Kasumi-1 (cell line): ENCODE measurements at places on chromosomes 5 and 9.

DNA sequence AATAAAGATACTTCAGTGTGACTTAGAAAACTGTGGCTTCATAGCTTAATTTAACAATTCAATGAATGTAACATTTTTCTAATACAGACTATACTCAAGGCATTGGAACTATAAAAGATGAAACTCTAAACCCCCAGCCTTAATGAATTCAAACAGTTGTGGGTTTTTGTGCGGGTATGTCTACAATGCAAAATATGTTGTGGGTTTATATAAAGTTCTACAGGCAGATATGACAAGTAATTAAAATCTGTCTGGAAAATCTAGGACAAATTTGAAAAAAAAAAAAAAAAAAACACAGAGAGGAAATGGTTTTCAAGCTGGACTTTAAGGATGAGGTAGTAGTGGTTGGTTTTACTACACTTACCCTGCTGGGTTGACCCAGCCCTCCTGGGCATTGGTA lies 467.5 kb upstream of the TLE4 start:
- DNase-seq: no peak

GRCh38 chr5:90111364-90112032 lies 298.1 kb downstream of the CETN3 start:
- no peak for DNase-seq

- DNase-seq: no peak
Measured at GRCh38 chr9:135079018-135079417, 8.4 kb upstream of the OLFM1 start.

DNA sequence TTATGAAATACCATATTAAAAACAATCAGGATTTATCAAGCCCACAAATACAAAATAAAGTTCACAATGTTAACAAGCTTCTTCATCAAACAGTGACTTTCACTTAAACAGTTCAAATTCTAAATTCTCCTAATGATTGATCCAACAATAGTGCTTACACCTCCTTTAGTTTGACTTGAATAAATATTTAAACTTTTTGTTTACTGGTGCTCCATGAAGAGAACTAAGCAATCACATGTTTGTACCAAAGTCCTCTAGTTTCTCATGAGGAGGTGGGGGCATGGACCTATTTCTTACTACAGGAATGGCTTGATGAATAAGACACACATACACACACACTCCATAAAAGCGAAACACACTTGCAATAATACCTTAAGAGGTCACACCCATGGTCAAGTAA lies 95.8 kb downstream of the RAPGEF6 start:
- DNase-seq: no peak

DNA sequence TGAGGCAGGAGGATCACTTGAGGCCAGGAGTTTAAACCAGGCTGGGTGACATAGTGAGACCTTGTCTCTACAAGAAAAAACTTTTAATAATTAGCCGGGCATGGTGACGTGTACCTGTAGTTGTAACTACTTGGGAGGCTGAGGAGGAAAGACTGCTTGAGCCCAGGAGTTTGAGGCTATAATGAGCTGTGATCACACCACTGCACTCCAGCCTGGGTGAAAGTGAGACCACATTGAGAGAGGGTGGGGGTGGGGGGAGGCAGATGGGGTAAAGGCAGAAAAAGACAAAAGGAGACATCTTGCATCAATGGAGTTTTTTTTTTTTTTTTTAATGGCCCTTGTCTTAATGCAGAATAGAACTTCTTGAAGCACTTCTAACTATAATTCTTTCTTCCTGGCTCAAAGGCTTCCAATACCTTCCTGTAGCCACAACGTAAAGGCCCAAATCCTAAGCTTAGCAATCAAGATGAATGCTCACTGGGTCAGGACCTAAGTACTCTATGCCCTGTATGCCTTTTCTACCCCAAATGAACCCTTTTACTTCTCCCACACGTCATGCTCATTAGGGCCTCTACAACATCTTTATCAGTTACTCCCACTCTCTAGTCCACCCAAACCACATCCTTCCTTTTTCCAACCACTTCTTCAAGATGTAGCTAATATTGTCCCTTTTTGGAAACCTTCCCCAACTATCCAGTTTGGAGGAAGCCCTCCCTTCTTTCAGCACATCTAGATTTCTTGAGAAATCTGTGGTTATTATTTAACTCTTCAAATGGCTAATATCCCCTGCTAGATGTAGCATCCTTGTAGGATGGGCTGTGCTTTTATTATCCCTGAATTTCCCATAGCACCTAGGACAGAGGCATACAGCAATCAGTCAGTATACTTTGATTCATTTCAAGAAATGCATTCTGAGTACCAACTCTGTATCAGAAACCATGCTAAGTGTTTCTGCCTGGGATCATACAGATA lies 40.8 kb downstream of the CSF2 start:
- peak; percentile 99 for DNase-seq

DNA sequence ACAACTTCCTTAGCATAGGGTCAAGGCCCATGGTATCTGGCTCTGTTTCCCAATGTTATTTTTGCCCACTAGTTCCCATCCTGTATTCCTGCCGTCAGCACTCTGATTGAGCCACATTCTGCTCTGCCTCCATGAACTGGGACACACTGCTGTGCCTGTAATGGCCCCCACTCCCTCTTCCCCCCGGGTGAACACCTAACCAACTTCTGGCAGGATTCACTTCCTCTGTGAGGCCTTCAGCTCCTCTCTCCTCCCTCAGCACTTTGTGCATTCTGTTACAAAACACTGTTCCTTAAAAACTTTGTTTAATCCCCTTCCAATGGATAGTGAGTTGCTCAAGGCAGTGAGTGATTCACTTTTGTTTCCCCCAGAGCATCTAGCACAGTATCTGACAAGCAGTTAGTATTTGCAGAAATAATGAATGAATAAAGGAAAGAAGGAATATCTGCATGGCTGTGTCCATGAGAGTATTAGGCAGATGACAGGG lies 183.6 kb downstream of the EFNA5 start:
- DNase-seq: peak; percentile 28

- no peak for DNase-seq
Measured at GRCh38 chr5:97874491-97874890, 691.4 kb upstream of the RIOK2 start.

GRCh38 chr9:120652934-120653333 lies 61.3 kb downstream of the MEGF9 start:
- DNase-seq: no peak

- no peak for DNase-seq
Measured at GRCh38 chr9:121862371-121863332, 211.2 kb downstream of the DAB2IP start.

GRCh38 chr5:162990856-162991497 lies 446.4 kb upstream of the CCNG1 start:
- DNase-seq: no peak
